ENCODE measurements at places on chromosomes 7 and 10. TPM values are rescaled to one million over a fixed set of nuclear protein-coding genes. Genes with fewer than 3 reads are reported as not detected.

OR2A42 gene
- total RNA-seq = not detected

FAM24B gene
- total RNA-seq = 10.7 TPM

TMEM273 gene
- total RNA-seq = not detected

PLEKHS1 gene
- total RNA-seq = not detected

SLC26A5 gene
- not detected for total RNA-seq

PLXDC2 gene
- total RNA-seq = 3.8 TPM

MYH16 gene
- not detected for total RNA-seq

RBM28 gene
- 9.0 TPM for total RNA-seq

SCART1 gene
- 3.7 TPM for total RNA-seq

FXYD4 gene
- not detected for total RNA-seq

ANKRD61 gene
- total RNA-seq = not detected

SH3PXD2A gene
- total RNA-seq = 12.0 TPM

STEAP1B gene
- total RNA-seq = 21.0 TPM

PYROXD2 gene
- total RNA-seq = 11.3 TPM

POLR2J2 gene
- total RNA-seq = 3.5 TPM

GLI3 gene
- 4.9 TPM for total RNA-seq

GHRHR gene
- total RNA-seq = not detected

SYCE1 gene
- total RNA-seq = under 0.01 TPM
